ENCODE measurements at places on chromosomes 7 and 10.

DNA sequence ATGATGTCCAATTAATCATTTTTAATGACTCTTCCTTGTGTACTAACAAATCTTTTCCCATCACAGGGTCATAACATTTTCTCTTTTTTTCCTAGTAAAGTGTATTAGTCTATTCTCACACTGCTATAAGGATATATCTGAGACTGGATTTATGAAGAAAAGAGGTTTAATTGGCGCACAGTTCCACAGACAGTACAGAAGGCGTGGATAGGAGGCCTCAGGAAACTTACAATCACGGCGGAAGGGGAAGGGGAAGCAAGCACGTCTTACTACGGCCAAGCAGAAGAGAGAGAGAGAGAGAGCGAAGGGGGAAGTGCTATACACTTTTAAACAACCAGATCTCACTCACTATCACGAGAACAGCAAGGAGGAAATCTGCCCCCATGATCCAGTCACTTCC, 359.4 kb upstream of the NFE2L3 start:
- no peak for DNase-seq

DNA sequence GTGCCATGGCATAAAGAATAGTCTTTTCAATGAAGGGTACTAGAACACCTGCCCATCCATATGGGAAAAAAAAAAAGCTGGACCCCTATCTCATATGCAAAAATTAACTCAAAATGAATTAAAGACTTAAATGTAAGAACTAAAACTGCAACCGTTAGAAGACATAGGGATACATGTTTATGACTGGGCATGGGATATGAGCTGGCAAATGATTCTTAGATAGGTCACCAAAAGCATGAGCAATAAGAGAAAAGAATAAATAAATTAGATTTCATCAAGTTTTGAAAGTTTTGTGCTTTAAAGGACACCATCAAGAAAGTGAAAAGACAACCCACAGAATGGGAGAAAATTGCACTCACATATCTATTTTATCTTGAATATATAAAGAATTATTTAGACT, 222.0 kb downstream of the ADK start:
- no peak for DNase-seq

- no peak for DNase-seq
These were observed 3.7 kb upstream of the HDAC9 start for GRCh38 chr7:18491871-18492270.

- DNase-seq, result no peak
These were observed 17.5 kb upstream of the TSGA13 start for GRCh38 chr7:130703851-130704250.

GRCh38 chr10:14954934-14955333, 1.0 kb upstream of the DCLRE1C start:
- no peak for DNase-seq

DNA sequence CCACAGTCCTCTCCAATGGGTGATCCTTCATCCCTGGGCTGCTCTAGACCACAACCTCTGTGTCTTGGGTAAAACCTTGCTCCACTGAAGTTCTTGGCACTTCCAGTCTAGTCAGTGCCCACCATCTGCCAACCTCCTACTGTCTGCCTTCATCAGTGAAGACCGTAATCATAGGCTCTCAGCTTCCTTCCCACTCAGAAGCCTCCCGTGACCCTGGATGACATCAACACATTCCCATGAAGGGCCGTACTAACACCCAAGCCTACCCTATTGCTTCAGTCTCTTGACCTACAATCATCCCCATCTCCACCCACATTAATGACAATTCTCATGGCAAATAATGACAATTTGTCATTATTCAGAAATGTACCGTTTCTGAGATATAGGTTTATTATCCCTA, 27.6 kb upstream of the GARS1 start:
- DNase-seq, result no peak

GRCh38 chr10:127314797-127315196, 118.4 kb upstream of the INSYN2A start:
- no peak for DNase-seq

GRCh38 chr10:12841426-12841825, 160.1 kb downstream of the CCDC3 start:
- no peak for DNase-seq

DNA sequence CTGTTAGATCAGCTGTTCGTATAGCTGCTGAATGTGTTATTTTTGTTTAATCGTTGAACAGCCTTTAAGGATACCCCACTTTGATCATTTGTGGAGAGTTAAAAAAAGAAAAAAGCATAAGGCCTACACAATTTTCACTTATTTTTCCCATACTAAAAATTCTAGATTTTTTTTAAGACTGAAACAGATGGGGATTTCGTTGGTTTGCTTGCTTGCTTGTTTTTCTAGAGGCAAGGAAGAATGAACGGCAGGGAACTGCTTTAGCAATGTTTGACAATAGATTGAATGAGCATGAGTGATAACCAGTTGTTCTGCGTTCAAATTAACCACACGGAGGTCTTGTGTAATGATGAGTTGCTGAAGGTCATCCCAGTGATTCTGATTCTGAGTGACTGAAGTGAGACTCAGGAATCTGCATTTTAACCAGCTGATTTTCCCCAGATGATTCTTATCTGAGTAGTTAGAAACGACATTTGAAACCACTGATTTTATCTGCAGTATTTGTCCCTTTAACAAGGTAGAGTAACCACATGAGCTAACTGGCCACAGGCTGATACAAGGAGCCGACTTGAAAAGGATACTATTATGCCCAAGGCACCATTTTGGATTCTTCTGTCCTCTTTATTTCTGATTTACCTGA, 85.9 kb downstream of the GPR37 start:
- DNase-seq, result no peak

DNA sequence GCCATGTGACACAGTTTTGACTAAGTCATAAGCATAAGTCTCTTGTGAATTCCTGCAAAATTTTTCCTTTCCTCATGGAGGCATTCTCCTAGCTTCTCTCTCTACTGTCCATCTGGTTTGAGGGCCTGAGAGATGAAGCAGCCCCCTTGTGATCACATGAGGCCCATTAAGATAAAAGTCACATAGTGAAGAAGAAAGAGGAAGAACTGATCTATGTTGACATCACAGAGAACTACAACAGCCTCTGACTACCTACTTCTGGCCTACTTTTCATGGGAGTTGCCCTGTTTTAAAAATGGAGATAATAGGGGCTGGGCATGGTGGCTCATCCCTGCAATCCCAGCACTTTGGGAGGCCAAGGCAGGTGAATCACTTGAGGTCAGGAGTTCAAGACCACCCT, 50.4 kb downstream of the TFEC start:
- no peak for DNase-seq

DNA sequence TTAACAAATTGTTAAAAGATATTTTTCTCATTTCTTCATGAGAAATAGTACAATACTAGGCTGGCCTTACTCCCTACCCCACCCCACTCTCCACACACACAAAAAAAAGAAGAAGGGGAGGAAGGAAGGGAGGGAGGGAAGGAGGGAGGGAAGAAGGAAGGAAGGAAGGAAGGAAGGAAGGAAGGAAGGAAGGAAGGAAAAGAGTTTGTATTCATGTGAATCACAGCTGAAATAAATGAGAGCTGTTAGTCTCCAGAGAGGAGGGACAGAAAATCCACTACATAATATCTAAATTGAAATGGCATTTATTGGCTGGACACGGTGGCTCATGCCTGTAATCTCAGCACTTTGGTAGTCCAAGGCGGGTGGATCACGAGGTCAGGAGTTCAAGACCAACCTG, 57.8 kb downstream of the SEMA3A start:
- no peak for DNase-seq

GRCh38 chr7:47103498-47104205, 478.3 kb downstream of the TNS3 start:
- no peak for DNase-seq

- no peak for DNase-seq
These were observed 218.0 kb downstream of the BMPER start for GRCh38 chr7:34123316-34123715.

- DNase-seq, result no peak
These were observed 49.1 kb downstream of the DOCK4 start for GRCh38 chr7:112157072-112157471.

GRCh38 chr10:25082276-25083204, 66.1 kb downstream of the THNSL1 start:
- DNase-seq, result no peak

GRCh38 chr7:1103009-1103788, 15.3 kb downstream of the GPER1 start:
- no peak for DNase-seq

DNA sequence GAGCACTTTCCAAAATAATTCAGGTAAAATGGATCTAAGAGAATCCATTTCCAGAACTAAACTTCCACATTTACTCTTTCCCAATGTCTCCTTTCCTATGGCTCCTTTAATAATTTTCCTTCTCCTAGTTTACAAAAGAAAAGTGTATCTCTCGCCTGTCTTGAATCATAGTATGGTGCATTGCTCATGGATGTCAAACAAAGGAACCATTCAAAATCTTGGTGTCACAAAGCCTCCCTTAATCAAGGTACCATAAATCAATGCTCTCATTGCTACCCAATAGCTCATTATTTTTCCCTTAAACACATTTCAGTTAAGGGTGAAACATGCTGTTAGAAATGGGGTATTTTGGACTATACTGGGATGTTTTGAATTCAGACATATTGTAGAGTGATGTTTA, 57.6 kb upstream of the KCNMA1 start:
- DNase-seq, result no peak

GRCh38 chr10:59830601-59831259, 75.6 kb downstream of the CCDC6 start:
- DNase-seq, result no peak

DNA sequence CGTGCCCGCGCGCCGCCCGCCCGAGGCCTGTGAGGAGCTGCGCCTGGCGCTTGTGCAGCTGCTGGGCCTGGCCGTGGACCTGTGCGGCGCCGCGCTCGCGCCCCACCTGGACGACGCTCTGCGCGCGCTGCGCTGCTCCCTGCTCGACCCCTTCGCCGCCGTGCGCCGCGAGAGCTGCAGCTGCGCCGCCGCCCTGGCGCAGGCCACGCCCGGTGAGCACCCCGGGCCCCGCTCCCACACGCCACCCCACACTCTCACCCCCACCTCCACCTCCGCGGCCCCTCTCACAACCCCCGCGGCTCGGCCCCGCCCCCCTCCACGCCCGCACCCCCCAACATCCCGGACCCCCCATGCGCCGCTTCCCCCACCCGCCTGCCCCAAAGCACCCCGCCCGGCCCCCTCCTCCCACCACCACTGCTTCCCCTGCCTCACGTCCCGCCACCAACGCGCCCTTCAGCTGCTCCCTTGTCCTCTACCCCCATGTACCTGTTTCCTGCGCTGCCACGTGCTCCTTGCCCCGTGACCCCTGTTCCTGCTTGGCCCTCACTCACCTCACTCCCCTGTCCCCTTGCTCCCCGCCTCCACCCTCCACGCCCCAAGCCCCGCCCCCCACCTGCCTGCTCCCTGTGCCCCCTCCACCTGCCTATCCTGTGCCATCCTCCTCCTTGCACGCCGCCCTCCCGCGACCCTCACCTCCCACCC, at the start of gene PRKAR1B:
TSS of gene PRKAR1B (minus strand) at position 178 of the 702 bp plus-strand sequence. CDS start 15,776 bp downstream, outside the sequence.
- no peak for DNase-seq

GRCh38 chr7:150904011-150904909, 51.9 kb downstream of the AOC1 start:
- no peak for DNase-seq

DNA sequence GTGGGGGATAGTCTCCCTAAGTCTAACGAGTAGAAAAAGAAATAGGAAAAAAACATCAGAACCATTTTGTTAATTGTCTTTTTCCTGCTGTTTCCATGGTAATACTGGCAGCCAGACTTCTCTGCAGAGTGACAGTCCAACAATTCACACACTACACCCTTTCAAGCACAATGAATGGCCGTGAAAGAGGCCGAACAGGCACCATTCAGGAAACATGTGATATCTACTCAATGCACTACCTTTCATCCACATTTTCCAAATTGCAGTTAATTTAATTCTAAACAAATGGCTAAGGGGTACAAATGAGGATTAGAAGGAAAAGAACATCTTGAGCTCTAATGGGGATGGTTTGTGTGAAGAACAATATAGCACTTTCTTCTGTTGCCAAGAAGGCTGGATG, 358.5 kb upstream of the ANKRD30A start:
- DNase-seq, result no peak

GRCh38 chr7:40842641-40843040, 707.8 kb downstream of the SUGCT start:
- DNase-seq, result no peak

- no peak for DNase-seq
These were observed 110.6 kb downstream of the CLEC2L start for GRCh38 chr7:139634087-139634486.

- DNase-seq, result no peak
These were observed 188.2 kb upstream of the CTBP2 start for GRCh38 chr10:125348536-125348935.

GRCh38 chr10:104487794-104488438, 134.3 kb downstream of the CFAP58 start:
- DNase-seq, result no peak

GRCh38 chr7:73427902-73428787, 5.4 kb upstream of the FZD9 start:
- DNase-seq, result no peak

GRCh38 chr7:41792120-41792519, 89.2 kb upstream of the INHBA start:
- no peak for DNase-seq

DNA sequence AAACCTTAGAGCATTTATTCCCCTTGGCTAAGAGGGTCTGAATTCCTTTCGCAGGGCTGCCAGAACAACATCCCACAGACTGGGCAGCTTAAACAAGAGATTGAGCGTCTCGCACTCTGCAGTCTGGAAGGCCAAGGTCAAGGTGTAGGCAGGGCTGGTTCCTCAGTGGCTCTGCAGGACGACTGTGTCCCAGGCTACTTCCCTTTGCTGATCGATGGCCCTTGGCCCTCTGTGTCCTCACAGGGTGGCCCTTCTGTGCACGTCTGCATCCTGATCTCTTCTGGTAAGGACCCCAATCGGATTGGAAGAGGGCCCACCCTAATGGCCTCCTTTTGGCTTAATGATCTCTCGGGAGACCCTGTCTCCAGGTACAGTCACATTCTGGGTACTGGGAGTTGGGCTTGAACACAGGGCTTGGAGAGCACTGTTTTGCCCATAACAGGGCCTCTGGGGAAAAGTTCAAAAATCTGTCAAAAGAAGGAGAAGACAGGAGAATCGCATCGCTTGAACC, 35.1 kb upstream of the DNAJB6 start:
- no peak for DNase-seq

- DNase-seq, result no peak
These were observed 542.4 kb downstream of the ACTR3B start for GRCh38 chr7:153301936-153302335.

DNA sequence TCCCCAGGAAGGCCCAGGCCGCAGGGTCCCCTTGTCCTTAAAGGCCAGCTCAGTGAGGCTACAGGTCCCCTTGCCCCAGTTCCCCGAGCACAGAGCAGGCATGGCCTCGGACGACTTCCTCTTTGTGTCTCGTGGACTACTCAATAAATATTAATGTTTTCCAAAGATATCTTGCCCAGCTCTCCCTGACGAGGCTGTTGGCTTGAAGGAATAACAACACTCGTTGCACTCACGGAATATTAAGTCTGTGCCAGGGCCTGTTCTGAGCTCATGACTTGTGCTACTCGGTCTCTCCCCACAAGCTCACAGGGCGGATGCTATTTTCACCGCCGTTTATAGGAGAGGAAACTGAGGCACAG, 68.2 kb downstream of the CUX1 start:
- no peak for DNase-seq

All from stimulated activated CD8-positive, alpha-beta memory T cell treated with anti-CD3 and anti-CD28 coated beads, Interleukin-4, amount 100 ng/mL, for 1 hour (primary cell).